ENCODE measurements at places on chromosomes 2 and 18.

DNA sequence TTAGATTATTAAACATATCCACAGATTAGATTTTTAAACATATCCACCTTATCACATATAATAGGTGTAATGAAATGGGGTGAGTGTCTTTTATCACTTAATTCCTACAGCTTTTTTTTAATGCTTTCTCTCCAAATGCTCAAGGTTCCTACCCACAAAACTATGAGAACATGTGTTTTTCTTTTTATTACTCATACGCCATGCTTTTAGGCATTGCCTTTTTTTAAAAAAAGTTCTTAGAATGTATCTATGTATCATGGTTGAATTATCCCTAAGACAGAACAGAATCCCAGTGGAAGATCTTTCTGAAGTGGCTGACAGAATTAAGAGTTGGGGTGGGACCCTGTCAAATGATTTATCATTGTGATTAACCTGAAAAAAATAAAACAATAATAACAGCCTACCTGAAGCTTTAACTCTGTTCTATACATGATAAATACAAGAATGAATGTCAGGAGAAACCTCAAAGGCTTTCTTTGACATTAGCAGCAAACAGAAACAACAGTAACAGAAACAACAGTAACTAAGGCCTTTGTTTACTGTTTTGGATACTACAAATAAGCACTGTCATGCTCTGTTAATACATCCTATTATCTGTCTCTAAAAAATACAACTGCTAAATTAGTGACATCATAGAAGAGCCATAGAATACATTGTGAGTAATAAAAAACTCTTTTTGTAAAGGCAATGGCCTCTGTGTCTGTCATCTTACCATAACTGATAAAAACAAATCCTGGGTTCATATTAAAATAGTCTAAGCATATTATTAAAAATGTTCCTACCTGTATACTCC lies 4.1 kb upstream of the ZNF397 start:
- H3K36me3 ChIP-seq = no peaks in the 10 kb centered on the region
- H3K4me1 ChIP-seq = no peaks in the 10 kb centered on the region
- no peak for DNase-seq
- no peak overlapping the region for H3K4me3 ChIP-seq
- H3K27me3 ChIP-seq = no peaks in the 10 kb centered on the region

- H3K4me1 ChIP-seq = peaks cover 14% of the 10 kb centered on the region
- no peak overlapping the region for H3K27ac ChIP-seq
- no peaks in the 10 kb centered on the region for H3K27me3 ChIP-seq
- DNase-seq = no peak
These were observed 5.7 kb downstream of the CTDP1 start for GRCh38 chr18:79685281-79685680.

DNA sequence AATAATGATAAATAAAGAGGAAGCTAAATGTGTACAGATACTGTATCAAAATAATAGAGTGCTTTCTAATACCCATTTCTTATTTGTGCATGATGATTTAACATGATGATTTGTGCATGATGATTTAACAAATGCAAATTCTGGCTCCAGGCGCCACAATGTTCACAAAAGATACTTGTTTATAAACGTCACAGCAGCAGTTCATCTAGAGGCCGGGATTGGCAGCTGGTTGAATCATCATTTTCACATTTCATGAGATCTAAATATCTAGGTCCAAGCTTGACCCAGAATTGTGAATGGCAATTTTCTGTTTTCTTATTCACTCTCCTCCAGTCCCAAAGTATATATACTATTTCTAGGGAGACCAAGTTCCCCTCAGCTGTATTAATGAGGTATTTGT lies 322.0 kb downstream of the SUCLG1 start:
- H3K36me3 ChIP-seq = no peaks in the 10 kb centered on the region
- no peaks in the 10 kb centered on the region for H3K4me1 ChIP-seq
- DNase-seq = no peak

DNA sequence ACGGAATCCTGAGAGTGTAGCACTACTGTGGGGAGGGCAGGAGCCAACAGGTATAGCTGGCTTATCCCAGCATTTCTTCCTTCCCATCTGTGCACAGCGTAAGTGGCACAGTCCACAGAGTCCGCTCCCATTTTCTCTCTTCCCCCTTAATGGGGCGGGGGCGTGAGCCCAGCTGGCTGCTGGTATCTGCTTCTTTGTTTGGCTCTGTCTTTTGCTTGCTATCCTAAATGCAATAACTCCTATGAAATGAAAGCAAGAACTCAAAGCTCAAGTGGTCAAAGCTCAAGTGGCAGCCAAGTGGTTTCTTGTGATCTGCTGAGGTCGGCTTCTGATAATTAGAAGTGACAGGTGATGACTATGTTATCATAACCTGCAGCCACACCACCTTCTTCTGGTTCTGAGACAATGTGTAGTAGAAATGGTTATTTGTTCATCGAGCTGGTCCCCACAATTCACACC lies 192.7 kb downstream of the PLCL1 start:
- no peak overlapping the region for H3K27ac ChIP-seq
- no peaks in the 10 kb centered on the region for H3K36me3 ChIP-seq
- peaks cover 8% of the 10 kb centered on the region for H3K4me1 ChIP-seq

DNA sequence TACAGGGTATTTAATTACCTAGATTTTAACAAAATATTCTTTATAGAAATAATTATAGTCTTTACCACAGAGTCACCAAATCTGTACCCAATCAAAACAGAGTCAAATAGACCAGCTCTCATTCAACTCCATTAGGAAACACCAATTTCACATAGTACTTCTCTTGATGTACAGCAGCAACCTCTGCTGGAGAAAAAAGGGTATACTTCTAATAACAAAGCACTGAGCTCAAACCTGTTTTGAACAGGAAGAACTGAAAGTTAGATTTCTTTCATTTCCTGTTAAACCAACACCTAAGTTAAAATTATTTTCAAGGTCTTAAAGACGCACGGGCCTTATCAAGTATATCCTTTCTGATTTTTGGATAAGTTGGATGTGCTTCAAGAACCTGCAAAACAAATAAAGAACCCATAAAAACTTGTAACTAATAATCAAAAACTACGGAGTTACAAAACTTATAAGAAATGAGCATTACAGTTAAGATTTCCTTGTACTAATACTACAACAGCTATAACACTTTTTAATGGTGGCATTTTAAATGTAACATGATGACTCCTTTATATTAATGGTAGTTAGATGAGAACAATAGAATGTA lies 79.0 kb downstream of the TTC21B start:
- DNase-seq = no peak
- no peak overlapping the region for H3K4me3 ChIP-seq
- H3K36me3 ChIP-seq = no peaks in the 10 kb centered on the region
- H3K27ac ChIP-seq = no peak overlapping the region
- H3K4me1 ChIP-seq = no peaks in the 10 kb centered on the region

GRCh38 chr2:119024568-119024967 lies 82.6 kb downstream of the MARCO start:
- H3K4me1 ChIP-seq = no peaks in the 10 kb centered on the region
- no peaks in the 10 kb centered on the region for H3K27me3 ChIP-seq
- DNase-seq = no peak
- H3K36me3 ChIP-seq = no peaks in the 10 kb centered on the region
- H3K4me3 ChIP-seq = no peak overlapping the region

DNA sequence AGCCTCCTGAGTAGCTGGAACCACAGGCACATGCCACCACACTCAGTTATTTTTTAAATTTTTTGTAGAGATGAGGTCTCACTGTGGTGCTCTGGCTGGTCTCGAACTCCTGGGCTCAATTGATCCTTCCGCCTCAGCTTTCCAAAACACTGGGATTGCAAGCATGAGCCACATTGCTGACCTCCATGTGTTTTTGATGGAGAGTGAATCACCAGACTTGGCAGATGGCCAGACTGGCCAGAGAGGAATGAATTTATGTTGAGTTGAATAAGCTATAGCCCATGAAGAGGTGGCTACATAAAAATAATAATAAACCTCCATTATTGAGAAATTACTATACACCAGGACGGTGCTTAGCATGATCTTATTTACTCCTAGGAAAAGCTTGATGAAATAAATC lies 91.5 kb downstream of the MREG start:
- no peak for DNase-seq
- no peak overlapping the region for H3K4me3 ChIP-seq
- no peaks in the 10 kb centered on the region for H3K36me3 ChIP-seq
- H3K27me3 ChIP-seq = no peaks in the 10 kb centered on the region
- H3K27ac ChIP-seq = no peak overlapping the region
- H3K4me1 ChIP-seq = peaks cover 8% of the 10 kb centered on the region

- no peaks in the 10 kb centered on the region for H3K36me3 ChIP-seq
- no peak overlapping the region for H3K4me3 ChIP-seq
- peak overlapping the region; percentile 74 for H3K27ac ChIP-seq
- H3K4me1 ChIP-seq = peaks cover 35% of the 10 kb centered on the region
These were observed 41.5 kb downstream of the SLC38A11 start for GRCh38 chr2:164913640-164914350.

- DNase-seq = peak; percentile 18
- no peaks in the 10 kb centered on the region for H3K4me1 ChIP-seq
- no peak overlapping the region for H3K27ac ChIP-seq
- H3K27me3 ChIP-seq = no peaks in the 10 kb centered on the region
- no peak overlapping the region for H3K4me3 ChIP-seq
These were observed 19.0 kb upstream of the DIPK1C start for GRCh38 chr18:74476140-74476539.

GRCh38 chr2:83069724-83070123 lies 1389.4 kb downstream of the SUCLG1 start:
- H3K27me3 ChIP-seq = no peaks in the 10 kb centered on the region
- DNase-seq = no peak
- no peak overlapping the region for H3K27ac ChIP-seq
- no peak overlapping the region for H3K4me3 ChIP-seq
- H3K36me3 ChIP-seq = no peaks in the 10 kb centered on the region
- H3K4me1 ChIP-seq = no peaks in the 10 kb centered on the region

GRCh38 chr2:132804051-132804450 lies 134.0 kb upstream of the LYPD1 start:
- no peaks in the 10 kb centered on the region for H3K36me3 ChIP-seq
- no peak overlapping the region for H3K27ac ChIP-seq
- no peaks in the 10 kb centered on the region for H3K4me1 ChIP-seq
- DNase-seq = no peak
- H3K4me3 ChIP-seq = no peak overlapping the region

GRCh38 chr18:79884294-79884962 lies 67.0 kb downstream of the SLC66A2 start:
- H3K27me3 ChIP-seq = no peaks in the 10 kb centered on the region
- H3K4me3 ChIP-seq = no peak overlapping the region
- DNase-seq = no peak
- no peaks in the 10 kb centered on the region for H3K36me3 ChIP-seq

GRCh38 chr18:77131100-77131651 lies 1.4 kb downstream of the MBP start:
- peak overlapping the region; percentile 90 for H3K4me3 ChIP-seq
- no peaks in the 10 kb centered on the region for H3K27me3 ChIP-seq
- H3K36me3 ChIP-seq = no peaks in the 10 kb centered on the region

DNA sequence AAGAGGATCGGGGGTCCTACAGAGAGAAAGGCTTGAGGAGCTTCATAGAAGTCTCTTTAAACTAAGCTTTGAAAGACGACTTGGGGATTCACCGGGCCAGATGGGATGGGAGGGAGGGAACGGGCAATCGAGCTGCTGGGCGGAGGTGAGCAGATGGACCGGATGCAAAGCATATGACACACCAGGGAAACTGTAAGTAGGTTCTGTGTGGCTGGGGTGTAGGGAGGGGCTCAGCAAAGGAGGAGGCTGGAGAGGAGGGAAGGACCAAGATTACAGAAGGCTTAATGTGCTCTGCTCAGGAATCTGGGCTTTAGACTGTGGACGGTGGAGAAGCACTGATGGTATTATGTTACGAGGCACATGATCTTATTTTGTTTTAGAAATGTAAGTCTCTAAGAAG lies 131.5 kb downstream of the MAIP1 start:
- H3K27me3 ChIP-seq = no peaks in the 10 kb centered on the region
- DNase-seq = no peak
- no peaks in the 10 kb centered on the region for H3K36me3 ChIP-seq
- H3K4me3 ChIP-seq = no peak overlapping the region
- no peaks in the 10 kb centered on the region for H3K4me1 ChIP-seq

- no peaks in the 10 kb centered on the region for H3K36me3 ChIP-seq
- H3K27me3 ChIP-seq = no peaks in the 10 kb centered on the region
- no peak overlapping the region for H3K4me3 ChIP-seq
- no peak overlapping the region for H3K27ac ChIP-seq
- H3K4me1 ChIP-seq = peaks cover 5% of the 10 kb centered on the region
These were observed 146.0 kb downstream of the RHBDD1 start for GRCh38 chr2:226981791-226982326.

- no peak overlapping the region for H3K27ac ChIP-seq
- H3K4me1 ChIP-seq = peaks cover 10% of the 10 kb centered on the region
- no peaks in the 10 kb centered on the region for H3K27me3 ChIP-seq
- DNase-seq = peak; percentile 86
- no peak overlapping the region for H3K4me3 ChIP-seq
These were observed 91.5 kb downstream of the MYCN start for GRCh38 chr2:16031848-16032159.

GRCh38 chr2:236997069-236997715 lies 88.5 kb upstream of the COPS8 start:
- H3K36me3 ChIP-seq = no peaks in the 10 kb centered on the region
- H3K27me3 ChIP-seq = no peaks in the 10 kb centered on the region
- peak; percentile 39 for DNase-seq
- no peak overlapping the region for H3K27ac ChIP-seq
- peaks cover 17% of the 10 kb centered on the region for H3K4me1 ChIP-seq

- no peaks in the 10 kb centered on the region for H3K27me3 ChIP-seq
- DNase-seq = no peak
- no peak overlapping the region for H3K27ac ChIP-seq
- H3K4me1 ChIP-seq = no peaks in the 10 kb centered on the region
- no peaks in the 10 kb centered on the region for H3K36me3 ChIP-seq
These were observed 175.2 kb downstream of the METTL4 start for GRCh38 chr18:2396162-2396505.

- DNase-seq = no peak
- no peaks in the 10 kb centered on the region for H3K27me3 ChIP-seq
- no peak overlapping the region for H3K27ac ChIP-seq
- H3K4me1 ChIP-seq = no peaks in the 10 kb centered on the region
- H3K36me3 ChIP-seq = no peaks in the 10 kb centered on the region
These were observed 121.3 kb upstream of the NRXN1 start for GRCh38 chr2:51153236-51153635.

DNA sequence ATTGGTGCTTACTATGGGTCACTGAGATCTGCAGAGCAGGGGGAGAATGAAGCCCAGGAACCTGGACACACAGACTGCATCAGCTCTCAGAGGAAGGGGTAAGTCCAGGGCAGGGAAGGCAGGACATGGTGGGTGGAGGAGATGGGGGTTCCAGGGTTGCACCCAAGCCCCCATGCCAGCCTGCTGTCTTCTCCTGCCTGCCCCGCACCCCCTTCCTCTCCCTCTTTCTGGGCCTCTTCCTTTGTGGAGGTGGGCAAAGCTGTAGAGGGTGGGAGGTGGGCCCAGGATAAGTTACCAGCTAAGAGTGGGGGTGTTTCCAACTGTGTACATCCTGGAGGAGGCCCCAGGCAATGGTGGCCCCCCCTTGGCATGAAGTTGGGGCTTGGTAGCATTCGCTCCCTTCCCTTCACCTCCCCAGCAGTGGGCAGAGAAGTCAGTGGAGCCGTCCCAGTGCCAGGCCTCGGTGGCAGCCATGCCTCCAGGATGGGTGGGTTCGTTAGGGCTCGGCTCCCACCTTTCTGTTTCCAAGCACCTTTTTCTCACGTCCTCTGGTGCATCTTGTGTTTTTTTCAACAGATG lies 132.2 kb downstream of the CLIP4 start:
- peaks cover 5% of the 10 kb centered on the region for H3K4me1 ChIP-seq
- no peaks in the 10 kb centered on the region for H3K27me3 ChIP-seq
- H3K4me3 ChIP-seq = no peak overlapping the region
- no peaks in the 10 kb centered on the region for H3K36me3 ChIP-seq
- no peak for DNase-seq

GRCh38 chr2:222451224-222451674 lies 26.9 kb downstream of the SGPP2 start:
- peaks cover 8% of the 10 kb centered on the region for H3K4me1 ChIP-seq
- no peaks in the 10 kb centered on the region for H3K27me3 ChIP-seq
- no peaks in the 10 kb centered on the region for H3K36me3 ChIP-seq
- H3K4me3 ChIP-seq = no peak overlapping the region
- H3K27ac ChIP-seq = no peak overlapping the region
- no peak for DNase-seq
